ENCODE measurements at places on chromosomes 5 and 9. TPM values are rescaled to one million over a fixed set of nuclear protein-coding genes. Genes with fewer than 3 reads are reported as not detected.

DNA sequence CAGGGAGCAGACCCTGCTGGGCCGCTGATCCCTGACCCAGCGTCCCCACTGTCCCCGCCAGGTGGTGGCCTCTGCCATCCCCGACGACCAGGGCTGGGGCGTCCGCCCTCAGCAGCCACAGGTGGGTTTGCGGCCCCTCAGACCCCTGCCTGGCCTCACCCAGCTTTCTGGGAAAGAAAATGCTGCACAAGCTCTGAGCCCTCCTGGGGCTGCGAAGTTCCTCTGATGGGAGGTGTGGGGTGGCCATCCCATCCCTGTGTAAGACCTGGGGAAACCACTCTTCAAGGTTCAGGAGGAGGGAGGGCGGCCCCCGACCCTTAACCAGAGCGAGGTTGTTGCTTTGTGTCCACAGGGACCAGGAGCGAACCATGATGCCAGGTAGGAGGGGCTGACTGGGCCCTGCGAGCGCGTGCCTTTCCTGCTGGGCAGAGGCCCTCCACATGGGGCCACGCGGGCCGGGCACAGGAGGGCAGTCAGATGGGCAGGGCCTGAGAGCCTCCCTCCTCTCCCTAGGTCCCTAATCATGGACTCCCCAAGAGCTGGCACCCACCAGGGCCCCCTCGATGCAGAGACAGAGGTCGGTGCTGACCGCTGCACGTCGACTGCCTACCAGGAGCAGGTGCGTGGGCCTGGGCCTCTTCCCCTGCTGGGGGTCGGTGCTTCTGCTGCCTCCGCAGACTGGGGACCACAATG is 7.7 kb downstream of the NOXA1 start:
- DNase-seq, result no peak
- no peak overlapping the region for H3K4me3 ChIP-seq
- no peak overlapping the region for H3K27ac ChIP-seq
- no peaks in the 10 kb centered on the region for H3K27me3 ChIP-seq
- no peaks in the 10 kb centered on the region for H3K36me3 ChIP-seq

- no peaks in the 10 kb centered on the region for H3K36me3 ChIP-seq
- peak; percentile 81 for DNase-seq
- H3K27me3 ChIP-seq, result no peaks in the 10 kb centered on the region
- H3K4me3 ChIP-seq, result peak within 1 kb of the TSS; percentile 82
These were observed at the start of gene SLC27A4 for GRCh38 chr9:128339761-128340690. TSS of gene SLC27A4 (plus strand) at chr9:128340527. CDS start at chr9:128343133, 2,606 bp downstream.

DNA sequence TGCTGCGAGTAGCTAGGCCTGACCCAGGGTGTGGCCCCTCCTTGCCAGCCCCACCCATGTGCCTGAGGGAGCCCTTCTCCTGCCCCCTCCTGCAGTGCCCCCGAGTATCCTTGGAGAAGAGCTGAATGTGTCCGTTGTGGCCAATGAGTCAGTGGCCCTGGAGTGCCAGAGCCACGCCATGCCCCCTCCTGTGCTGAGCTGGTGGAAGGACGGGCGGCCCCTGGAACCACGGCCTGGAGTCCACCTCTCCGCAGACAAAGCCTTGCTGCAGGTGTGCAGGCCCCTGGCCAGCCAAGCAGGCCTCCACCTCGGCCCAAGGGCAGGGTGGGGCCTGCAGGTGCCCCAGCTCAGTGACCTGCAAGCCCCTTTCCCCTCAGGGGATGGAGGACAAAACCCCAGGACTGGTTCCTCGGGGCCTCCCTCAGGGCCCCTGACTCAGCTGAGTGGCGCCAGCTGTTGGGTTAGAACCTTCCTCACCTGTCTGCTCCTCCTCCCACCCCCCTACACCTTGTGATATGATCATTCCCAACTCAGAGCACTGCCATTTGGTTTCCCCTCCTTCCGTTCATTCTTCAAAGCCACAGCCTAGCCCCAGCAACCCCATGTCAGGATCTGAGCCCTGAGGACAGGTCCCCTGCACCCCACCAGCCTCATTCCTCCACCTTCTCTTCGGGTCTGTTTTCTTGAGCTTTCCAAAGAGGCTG is 80.0 kb upstream of the ASS1 start:
- H3K27ac ChIP-seq, result no peak overlapping the region
- no peaks in the 10 kb centered on the region for H3K36me3 ChIP-seq
- no peaks in the 10 kb centered on the region for H3K27me3 ChIP-seq
- DNase-seq, result no peak
- no peaks in the 10 kb centered on the region for H3K4me1 ChIP-seq

DNA sequence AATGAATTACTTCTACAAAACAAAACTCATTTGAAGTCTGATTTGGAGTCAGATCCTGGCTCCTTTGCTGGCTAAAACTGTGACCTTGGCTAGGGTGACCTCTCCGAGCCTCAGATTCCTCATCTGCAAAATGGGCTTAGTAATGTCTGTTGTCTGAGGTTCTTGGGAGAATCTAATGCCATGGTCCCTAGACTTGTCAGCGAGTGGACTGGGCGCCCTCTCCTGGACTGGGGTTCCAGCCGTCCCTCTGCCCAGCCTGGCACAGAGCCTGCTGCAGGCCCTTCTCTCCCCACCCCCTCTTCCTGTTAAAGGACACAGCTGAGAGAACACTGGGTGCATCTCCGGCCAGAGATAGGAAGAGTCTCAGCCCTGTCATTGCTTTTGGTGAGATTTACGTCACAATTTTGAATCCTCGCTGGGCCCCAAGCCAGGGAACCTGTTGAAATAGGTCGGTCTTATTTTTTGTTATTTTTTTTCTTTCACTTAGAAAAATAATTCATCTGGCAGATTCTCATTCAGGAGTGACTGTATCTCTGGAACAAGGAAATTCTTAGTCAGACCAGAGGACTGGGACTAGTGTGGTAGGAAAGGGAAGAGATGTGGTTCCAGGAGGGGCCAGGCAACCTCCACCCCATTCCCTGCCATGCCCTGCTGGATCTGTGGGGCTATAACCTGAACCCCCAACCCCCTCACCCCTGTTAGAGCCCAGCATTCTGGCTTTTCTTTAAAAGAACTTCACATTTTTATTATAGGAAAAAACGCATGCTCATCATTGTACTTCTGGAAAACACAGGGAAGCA is 48.2 kb upstream of the RPL26L1 start:
- no peaks in the 10 kb centered on the region for H3K4me1 ChIP-seq
- DNase-seq, result peak; percentile 89
- no peaks in the 10 kb centered on the region for H3K27me3 ChIP-seq
- peak overlapping the region; percentile 74 for H3K27ac ChIP-seq

DNA sequence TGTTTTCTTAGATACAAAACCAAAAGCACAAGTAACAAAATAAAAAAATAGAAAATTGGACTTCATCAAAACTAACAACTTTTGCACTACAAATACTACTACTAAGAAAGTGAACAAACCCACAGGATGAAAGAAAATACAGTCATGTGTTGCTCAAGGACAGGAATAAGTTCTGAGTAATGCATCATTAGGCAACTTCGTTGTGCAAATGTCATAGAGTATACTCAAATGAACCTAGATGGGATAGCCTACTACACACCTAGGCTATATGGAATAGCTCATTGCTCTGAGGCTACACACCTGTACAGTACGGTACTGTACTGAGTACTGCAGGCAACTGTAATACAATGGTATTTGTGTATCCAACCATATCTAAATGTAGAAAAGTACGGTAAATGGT is 88.3 kb downstream of the RAPGEF1 start:
- H3K27me3 ChIP-seq, result no peaks in the 10 kb centered on the region
- peak overlapping the region; percentile 83 for H3K27ac ChIP-seq
- no peaks in the 10 kb centered on the region for H3K36me3 ChIP-seq
- DNase-seq, result no peak

DNA sequence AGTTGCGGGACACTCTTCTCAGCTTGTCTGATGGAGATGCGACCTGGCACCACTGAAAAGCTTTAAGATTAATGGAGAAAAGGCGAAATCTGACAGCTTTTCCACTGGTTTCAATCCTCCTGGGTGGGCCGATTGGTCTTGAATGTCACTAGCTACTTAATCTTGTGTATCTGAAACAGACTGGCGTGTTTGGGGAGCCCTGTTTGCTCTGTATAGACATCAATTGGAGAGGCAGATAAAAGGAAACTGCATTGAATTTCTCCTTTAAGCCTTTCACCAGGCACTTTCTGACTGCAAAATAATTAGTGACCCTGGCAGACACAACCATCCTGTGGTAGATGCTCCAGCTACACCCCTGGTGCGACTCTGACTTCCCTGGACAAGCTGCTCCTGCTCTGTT is 224.2 kb downstream of the NDUFS4 start:
- no peak overlapping the region for H3K4me3 ChIP-seq
- H3K27ac ChIP-seq, result no peak overlapping the region
- H3K4me1 ChIP-seq, result peaks cover 3% of the 10 kb centered on the region
- DNase-seq, result no peak
- H3K36me3 ChIP-seq, result no peaks in the 10 kb centered on the region
- no peaks in the 10 kb centered on the region for H3K27me3 ChIP-seq

DNA sequence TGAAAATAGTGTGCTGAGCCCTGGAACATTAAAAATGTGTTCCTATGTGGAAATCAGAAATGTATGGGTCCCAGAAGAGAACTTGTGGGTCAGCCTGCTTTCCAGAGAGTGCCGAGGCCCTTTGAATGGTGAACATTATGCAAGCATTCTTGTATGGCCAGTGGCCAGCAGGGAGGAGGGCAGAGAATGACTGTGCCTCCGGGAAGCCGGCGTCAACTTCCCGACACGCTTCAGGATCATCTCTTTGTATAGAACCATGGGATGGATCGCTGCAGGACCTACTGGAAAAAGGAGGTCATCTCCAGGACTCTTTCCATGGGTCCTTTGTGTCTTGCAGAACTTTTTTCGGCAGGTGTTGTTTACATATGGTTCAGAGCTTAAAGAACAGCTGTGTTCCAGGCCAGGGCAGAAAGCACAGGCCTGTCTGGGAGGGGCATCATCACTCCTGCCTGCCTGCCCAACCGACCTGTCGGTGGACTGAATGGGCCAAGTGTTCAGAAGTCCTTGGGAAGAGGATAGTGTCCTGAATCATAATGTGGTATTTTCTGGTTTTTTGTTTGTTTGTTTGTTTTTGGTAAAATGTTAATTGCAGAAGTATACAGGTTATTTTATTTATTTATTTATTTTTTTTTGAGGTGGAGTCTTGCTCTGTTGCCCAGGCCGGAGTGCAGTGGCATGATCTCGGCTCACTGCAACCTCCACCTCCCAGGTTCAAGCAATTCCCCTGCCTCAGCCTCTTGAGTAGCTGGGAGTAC is 9.0 kb downstream of the PRRC2B start:
- peaks cover 70% of the 10 kb centered on the region for H3K4me1 ChIP-seq
- peak; percentile 81 for DNase-seq
- peak overlapping the region; percentile 77 for H3K27ac ChIP-seq
- no peaks in the 10 kb centered on the region for H3K36me3 ChIP-seq

DNA sequence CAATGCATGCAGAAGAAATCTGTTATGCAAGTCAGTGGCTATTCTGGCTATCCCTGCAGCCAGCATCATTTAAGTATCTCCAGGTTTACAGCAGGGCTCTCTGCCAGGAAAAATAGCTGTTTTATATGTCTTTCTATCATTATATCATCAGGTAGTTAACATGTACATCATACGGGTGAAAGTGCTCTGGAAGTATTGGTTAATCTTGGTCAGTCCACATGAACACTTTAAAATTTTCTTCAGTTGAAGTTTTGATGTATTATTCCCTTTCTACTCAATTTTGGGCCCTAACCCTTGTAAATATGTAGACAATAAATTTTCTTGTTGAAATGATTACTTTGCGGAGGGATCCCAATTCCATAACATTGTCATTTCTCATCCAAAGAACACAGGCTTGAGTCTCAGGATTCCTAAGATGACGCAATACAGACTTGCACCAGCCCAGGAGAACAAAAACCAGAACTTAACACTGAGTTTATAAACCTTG is 67.5 kb downstream of the SEMA6A start:
- H3K4me3 ChIP-seq, result no peak overlapping the region
- H3K4me1 ChIP-seq, result peaks cover 7% of the 10 kb centered on the region
- no peak for DNase-seq
- no peaks in the 10 kb centered on the region for H3K27me3 ChIP-seq
- H3K36me3 ChIP-seq, result no peaks in the 10 kb centered on the region

GRCh38 chr9:134130503-134131375 is 5.1 kb upstream of the WDR5 start:
- H3K27ac ChIP-seq, result peak overlapping the region; percentile 42
- DNase-seq, result peak; percentile 81
- H3K4me1 ChIP-seq, result peaks cover 19% of the 10 kb centered on the region
- no peaks in the 10 kb centered on the region for H3K36me3 ChIP-seq
- H3K27me3 ChIP-seq, result no peaks in the 10 kb centered on the region
- no peak overlapping the region for H3K4me3 ChIP-seq

DNA sequence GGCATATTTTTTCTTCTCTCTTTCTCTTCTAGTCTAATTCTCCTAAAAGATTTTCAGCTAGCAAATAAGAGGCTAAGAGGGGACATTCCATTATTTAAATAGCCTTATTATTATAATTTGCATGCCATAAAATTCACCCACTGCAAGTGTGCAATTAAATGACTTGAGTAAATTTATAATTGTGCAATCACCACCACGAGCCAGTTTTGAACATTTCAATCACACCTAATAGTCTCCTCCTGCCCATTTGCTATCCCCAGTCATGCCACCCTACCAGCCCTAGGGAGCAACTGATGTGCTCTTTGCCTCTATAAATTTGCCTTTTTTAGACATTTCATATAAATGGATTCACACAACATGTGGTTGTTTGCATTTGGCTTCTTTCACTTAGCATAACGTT is 12.0 kb upstream of the SLC36A2 start:
- no peaks in the 10 kb centered on the region for H3K4me1 ChIP-seq
- no peaks in the 10 kb centered on the region for H3K27me3 ChIP-seq
- no peak overlapping the region for H3K4me3 ChIP-seq

DNA sequence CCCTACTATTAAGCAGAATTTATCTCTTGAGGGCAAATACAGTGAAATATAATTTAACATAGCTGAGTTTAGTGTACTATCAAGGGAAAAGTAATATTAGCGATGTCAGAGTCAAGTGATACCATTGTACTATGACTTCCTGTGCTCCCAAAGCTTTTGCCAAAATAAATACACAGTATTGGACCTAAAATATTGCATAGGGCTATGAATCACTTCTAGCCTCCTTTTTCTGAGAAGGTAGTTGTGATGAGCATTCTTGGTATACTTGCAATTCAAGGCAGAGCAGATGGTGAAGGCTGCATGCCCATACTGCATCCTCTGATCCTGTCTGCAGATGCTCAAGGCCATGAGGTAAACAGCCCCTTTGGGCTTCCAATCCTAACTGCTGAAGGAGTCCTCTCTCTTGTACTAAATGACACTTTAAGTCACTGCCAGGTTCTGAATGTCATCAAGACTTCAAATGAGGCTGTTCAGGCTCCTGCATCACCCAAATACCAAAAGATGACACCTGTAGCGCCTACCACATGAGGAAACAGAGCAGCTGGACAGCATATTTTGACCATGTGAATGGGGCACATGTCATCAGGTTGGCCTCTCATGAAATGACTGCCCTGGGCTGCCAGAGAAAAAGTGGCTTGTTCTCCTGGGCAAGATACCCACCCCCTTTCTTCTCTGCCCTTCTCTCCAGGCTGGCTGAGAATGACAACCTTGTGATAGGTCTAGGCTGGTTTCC is 29.7 kb upstream of the PPP2CA start:
- no peaks in the 10 kb centered on the region for H3K36me3 ChIP-seq
- H3K27me3 ChIP-seq, result no peaks in the 10 kb centered on the region
- no peaks in the 10 kb centered on the region for H3K4me1 ChIP-seq
- no peak for DNase-seq
- no peak overlapping the region for H3K27ac ChIP-seq

Gene PGGT1B
- total RNA-seq, result 46.5 TPM

Gene PCDHGA2
- total RNA-seq, result 2.0 TPM

Gene PPP6C
- total RNA-seq, result 47.2 TPM

Gene RXFP3
- not detected for total RNA-seq

Gene TICAM2
- total RNA-seq, result 5.4 TPM

Gene LEAP2
- 1.2 TPM for total RNA-seq

Gene CCL27
- not detected for total RNA-seq

Gene PDGFRB
- total RNA-seq, result 129 TPM

Gene PCDHB16
- 1.8 TPM for total RNA-seq

Gene NIPAL4
- 0.39 TPM for total RNA-seq
